ENCODE measurements at places on chromosomes 3 and 15. TPM values are rescaled to one million over a fixed set of nuclear protein-coding genes. Genes with fewer than 3 reads are reported as not detected.
A peak's percentile ranks its signal among the peaks of the same experiment; 100 is the strongest.

The KCNAB1 gene
- total RNA-seq: not detected

GRCh38 chr3:159989973-159990846 lies 1.6 kb downstream of the IL12A start:
- no peak for DNase-seq

GRCh38 chr3:78048698-78049097 lies 1008.8 kb downstream of the ROBO2 start:
- peak; percentile 8 for DNase-seq

DNA sequence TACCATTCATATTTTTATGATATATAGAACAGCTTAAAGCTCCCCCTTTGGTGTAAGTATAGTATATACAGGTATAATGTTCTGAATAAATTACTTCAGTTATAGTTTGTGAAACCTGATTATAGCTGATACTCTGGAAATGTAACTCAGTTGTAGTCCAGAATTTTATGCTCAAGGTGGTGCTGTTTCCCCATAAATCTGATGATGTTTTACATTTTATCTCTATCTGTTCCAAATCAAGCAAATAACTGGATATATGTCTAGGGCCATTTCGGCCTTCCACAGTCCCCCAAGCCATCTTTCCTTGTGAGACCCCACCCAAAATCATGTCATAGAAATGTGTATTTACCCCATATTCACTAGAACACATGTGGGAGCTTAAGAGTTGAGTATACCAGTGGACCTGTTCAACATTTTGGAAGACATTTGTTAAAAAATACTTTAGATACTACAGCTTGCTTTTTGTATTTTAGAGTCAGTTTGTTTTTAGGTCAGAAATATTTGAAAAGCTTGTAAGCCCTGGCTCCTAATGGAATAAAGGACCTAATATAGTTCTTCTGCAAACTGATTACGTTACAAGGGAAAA lies 107.1 kb downstream of the ATG7 start:
- peak; percentile 76 for DNase-seq

- no peak for DNase-seq
Observed at GRCh38 chr3:132843851-132844553, 121.8 kb upstream of the NPHP3 start.

DNA sequence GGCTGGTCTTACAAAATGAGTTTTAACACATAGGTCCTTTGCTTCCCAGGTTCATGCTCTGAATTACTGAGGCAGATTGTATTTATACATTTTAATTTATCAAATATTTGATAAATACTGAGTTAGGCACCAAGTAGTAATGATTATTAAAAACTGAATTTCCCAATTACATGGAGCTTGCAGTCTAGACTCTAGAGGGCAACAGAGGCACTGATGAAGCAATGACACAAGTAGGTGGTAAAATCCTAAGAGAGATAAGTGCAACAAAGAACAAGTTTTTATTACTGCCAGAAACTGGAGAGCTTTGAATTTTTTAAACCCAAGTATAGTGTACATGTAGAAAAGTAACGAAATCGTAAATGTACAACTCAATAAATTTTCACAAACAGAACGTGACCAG lies 406.2 kb upstream of the RARB start:
- DNase-seq: peak; percentile 56
